Glutamatergic neuron (in vitro differentiated cells): ENCODE measurements at places on chromosomes 16 and 17.

DNA sequence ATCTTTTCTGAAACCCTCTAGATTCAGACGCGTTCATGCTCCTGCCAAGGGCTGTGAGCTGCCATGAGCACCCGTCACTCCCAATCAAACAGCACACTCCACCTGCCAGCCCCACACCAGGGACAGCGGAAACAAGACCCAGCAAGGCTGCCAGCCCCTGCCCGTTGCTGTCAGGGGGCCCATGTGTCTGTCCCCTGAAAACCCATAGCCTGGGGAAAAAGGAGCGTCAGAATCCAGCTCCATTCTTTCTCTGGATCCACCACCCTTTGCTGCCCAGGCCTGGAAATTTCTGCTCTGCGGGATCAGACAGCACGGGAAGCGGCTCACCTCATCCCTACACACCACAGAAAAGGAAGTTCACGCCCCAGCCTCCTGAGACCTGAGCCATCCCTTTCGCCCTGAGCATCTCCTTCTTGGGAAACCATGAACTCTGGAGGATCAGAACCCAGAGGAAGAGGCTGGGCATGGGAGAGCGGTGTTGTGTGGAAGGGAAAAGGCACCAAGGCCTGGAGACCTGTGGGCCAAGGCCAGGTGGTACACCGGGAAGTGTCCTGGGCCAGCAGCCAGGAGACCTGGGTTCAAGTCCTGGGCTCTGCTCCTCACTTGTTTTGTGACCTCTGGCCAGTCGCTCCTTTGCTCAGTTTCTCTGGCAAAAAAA is 51.5 kb upstream of the RCVRN start:
- no peak for DNase-seq

DNA sequence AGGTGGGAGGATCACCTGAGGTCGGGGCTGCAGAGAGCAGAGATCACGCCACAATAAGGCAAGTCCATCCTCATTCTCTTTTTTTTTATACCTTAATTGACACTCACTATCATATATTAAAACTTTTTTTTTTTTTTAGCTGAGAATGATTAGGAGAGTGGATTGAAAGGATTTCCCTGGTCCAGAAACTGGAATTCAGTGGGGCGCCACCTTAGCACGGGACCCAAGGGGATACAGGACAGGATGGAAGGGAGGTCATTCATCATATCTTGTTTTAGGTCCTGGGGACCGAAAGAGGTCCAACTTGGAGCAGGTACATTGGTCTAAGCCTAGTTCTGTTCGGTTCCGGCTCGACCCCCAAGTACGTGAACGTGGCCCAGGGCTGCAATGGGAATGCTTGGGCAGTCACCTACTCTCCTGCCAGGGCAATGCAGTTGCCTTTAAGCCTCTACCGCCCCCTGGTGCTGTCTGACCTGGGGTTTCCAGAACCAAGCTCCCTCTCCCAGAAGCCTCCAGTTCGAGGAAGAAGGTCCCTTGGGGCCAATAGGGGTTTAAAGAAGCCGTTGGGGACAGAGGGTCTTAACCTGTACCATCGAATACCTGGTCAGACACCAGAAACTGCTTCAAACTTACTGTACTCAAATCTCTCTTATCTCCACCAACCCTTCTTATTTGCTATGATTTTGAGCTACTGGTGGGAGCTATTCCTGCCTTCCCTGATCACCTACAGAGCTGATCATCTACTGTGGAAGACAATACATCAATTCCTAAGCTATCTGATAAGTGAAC is 19.9 kb upstream of the GPATCH8 start:
- DNase-seq: peak; percentile 56

- DNase-seq: no peak
Observed at GRCh38 chr16:5693426-5693825, 595.8 kb upstream of the EEF2KMT start.

DNA sequence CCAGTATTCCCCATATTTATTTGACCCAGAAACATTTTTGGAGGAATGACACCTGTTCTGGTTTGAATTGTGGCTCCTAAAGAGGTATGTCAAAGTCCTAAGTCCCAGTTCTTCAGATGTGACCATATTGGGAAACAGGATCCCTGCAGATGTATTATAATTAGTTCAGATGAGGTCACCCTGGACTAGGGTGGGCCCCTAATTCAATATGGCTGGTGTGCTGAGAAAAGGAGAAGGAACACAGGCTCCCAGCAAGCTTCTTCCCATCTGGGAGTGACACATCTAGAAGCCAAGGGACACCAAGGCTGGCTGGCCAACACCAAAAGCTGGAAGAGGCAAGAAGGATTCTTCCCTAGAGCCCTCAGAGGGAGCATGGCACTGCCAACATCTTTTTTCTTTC is 3.8 kb upstream of the GCSH start:
- DNase-seq: no peak

GRCh38 chr17:66465701-66466100 is 163.3 kb downstream of the PRKCA start:
- no peak for DNase-seq

DNA sequence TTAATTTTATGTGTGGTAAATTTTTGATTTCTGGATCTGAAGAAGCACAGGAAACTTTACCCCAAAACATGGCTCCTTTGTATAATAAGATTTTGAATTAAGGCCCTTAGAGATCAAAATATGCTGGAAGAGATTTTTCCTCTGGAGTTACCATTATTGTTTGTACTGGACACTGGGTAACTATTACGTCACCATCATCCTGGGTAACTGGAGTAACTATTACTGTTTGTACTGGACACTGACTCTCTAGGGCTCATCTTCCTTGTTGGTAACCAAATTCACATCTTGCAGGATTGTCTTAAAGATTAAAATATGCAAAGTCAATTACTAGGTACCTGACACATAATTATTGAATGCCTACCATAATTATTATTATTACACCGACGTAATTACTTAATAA is 593.8 kb upstream of the GOT2 start:
- DNase-seq: no peak

DNA sequence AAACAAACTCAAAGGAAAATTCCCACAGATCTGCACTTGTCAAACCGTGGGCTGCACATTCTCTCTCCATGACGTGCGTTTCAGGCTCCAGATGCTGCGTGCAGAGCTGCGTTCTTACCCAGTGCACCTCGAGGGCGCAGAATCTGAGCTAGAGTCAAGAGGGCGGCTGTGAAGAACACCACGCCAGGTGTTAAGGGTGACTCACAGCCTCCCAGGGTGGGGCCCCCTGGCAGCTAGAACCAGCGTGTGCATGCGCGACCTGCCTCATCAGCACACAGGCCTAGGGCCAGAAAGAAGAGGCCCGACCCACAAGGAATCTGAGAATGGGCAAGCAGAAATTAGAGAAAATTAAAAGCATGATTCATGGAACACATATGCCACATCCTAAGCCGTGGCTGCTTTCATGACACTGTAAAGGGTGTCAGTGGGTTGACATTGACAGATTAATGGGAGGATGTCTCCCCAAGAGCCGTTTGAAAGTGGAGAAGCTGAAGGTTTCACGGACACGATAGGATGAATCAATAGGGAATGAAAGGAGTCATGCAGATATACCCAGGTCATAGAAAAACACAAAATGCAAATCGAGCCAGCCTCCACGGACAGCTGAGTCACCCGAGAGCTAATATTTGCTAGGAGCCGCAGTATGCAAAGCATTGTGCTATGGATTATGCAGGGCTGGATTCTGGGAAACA is 29.0 kb downstream of the MARCHF10 start:
- DNase-seq: no peak

GRCh38 chr16:87086156-87086555 is 231.0 kb downstream of the C16orf95 start:
- no peak for DNase-seq

- DNase-seq: no peak
Observed at GRCh38 chr17:31256936-31257335, 40.1 kb downstream of the OMG start.

DNA sequence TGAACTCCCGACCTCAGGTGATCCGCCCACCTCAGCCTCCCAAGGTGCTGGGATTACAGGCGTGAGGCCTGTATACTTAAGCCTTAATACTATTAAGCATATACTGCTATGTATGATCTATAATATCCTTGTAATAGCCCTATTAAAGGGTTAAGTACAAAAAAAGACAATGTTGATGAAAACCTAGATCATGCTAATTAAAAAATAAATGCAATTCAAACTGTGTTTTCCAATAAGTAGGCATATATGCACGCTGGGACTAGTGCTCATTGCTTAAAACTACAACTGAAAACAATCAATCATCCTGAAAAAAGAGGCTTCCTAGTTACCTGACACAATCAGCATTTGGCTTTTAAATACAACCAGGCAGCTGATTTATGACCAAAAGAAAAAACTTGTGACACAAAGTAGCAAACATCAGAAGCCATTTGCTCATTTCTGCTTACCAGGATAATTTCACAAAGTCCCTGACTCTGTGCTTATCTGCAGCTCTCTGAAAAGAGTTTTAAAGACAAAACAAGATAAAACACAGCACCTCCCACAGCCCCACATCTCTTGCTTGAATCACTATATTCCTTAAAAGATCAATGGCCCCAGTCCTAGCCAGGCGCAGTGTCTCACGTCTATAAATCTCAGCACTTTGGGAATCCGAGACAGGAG is 11.1 kb downstream of the ZNF385C start:
- DNase-seq: no peak

- DNase-seq: no peak
Observed at GRCh38 chr17:66272811-66273585, 29.4 kb upstream of the PRKCA start.

DNA sequence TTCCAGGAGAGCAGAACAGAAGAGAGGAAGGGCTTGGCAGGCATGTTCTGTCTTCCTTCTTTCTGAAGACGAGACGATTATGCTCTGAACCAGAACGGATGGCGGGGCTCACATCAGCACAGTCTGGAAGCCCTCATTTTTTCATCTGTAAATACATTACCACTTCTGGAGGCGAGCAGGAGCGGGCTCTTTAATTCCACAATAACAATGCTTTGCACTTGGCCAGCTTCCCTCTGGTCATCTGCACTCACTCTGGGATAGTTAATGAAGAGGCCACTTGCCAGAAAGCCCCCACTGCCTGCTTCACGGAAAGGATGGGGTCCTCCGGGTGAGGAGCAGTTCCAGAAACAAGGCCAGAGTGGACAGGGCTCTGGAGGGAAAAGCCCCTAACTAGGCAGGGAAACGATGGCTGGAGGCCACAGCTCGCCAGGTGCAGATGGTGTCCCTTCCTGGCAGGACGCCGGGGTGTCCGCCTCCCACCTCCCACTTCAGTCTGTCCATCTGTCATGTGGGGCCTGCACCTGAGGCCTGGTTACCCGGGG is 13.1 kb upstream of the BCAR1 start:
- no peak for DNase-seq

DNA sequence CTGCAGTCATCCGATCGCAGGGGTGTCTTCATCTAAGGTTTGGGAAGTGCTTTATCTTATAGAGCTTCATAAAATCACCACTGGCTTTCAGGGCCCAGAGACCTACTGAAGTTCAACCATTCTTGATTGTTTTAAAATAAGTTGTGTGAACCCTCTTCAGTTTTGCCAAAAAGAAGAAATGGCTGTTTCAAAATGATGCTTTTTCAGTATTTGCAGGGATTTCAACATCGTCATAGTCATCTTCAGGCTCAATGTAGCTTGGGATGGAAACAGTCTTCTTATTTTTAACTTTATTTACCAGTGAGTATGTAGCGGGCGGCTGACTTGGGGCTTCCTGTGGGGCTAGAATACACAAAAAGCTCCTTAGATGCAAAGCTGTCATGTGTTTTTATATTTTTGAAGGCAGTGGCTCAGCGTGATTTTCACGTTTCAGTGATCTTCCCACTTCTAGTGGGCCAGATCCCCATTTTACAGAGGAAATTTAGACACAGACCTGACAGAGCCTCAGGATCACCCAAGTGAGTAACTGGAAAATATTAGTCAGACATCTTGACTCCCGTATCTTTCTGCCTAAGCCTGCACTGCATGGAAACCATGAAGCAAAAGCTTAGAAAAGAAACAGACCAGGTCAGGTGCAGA is 19.1 kb upstream of the ZNF594 start:
- no peak for DNase-seq

DNA sequence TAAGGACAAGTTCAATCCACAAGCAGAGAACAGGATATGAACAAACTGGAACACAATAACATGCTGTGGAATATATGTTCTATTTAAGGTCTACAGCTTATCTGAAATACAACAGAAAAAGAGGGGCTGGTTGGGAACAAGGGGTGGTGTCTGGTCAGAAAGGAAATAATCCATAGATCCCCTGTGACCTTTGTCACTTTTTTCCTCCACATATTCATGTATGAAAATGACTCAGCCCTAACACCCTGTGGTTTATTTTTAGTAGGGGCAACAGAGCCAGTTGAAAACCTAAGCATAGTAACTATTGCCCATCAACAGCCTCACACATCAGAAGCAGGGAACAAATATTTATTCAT is 12.3 kb upstream of the SPAG9 start:
- DNase-seq: no peak

DNA sequence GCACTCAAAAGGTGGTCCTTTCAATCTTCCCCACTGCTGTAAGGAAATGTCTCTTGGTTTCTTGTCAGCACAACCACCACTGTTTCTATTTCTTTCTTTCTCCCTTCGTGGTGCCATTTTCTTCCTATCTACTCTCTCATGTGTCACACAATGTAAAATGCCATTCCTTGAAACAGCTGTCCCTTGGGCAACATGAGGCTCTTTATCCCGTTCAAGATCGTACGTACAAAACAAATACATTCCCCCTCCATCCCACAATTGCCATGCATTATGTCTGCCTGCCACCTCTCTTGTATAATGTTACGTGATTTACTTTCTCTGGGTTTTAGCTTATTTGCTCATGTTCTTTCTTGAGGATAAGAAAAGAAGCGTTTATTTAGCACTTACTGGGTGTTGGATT is 410.6 kb downstream of the HS3ST4 start:
- DNase-seq: no peak

GRCh38 chr16:66467611-66468010 is 40.5 kb downstream of the BEAN1 start:
- no peak for DNase-seq

GRCh38 chr16:6146874-6147425 is 1049.4 kb upstream of the EEF2KMT start:
- DNase-seq: no peak

DNA sequence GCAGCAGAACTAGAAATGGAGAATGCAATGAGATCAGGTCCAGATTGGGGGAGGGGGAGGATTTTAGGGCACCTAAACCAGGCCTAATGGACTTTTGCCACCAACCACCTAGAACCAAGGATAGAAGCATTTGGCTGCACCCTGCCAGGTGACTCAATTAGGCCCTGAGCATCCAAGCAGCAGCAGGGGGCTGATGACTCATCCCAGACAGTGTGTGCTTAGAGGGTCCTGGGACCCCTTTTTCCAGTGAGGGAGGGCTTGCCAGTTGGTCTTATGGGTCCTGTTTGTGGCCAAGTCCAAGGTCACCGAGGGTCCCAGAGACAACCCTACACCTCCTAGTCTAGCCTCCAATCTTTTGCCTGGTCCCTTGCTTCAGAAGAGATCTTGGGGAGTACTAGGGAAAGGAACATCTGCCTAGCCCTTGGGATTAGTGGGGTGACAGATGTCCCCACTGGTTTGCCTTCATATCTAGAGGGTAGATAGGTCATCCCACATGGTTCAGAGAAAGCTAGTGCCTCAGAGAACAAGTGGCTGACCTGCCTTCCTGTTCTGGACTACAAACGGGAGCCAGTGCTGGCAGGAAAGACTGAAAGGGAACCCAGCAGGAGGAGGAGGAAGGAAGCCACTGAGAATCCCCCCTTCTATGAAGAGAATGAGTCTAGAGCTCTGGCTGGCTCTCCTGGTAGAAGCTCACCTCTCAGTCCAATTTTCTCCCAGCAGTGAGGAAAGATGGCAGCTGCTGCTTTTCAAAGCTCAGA is 1.6 kb upstream of the TBKBP1 start:
- no peak for DNase-seq

GRCh38 chr17:43068570-43069367 is 43.7 kb downstream of the RND2 start:
- DNase-seq: no peak
